NCI-H1436 treated with DMSO at 0.1 percent for 48 hours (cell line): ENCODE measurements at places on chromosomes 4 and X.

DNA sequence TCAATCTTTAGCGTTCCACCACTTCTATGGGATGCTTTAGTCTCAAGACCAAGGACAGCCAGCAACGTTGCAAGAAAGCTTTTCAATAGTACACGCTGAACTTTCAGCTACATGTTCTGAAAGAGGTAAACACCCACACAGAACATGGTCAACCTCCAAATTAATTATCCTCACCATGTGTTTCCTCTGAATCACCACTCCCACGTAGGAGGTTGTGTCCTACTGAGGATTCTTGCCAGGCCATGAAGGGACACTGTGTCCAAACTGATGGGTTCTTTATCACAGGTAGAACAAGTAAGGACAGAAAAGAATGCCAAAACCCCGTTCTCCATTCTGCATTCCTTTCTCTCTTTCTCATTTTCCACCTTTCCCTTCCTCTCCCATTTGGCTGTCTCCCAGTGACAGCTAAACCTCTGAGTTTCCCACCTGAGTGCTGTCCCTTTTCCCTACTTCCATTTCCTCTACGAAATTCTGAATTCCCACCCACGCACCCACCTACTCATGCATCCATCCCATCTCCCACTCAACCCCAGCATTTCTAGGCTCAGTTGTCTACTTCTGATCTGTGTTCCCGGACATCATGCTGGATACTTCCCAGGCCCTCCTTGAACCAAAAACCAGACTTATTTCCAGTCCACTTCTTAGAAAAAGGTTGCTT lies 29.0 kb upstream of the GPM6B start:
- DNase-seq: no peak

GRCh38 chrX:53223068-53223693 lies 1.8 kb downstream of the KDM5C start:
- DNase-seq: no peak

DNA sequence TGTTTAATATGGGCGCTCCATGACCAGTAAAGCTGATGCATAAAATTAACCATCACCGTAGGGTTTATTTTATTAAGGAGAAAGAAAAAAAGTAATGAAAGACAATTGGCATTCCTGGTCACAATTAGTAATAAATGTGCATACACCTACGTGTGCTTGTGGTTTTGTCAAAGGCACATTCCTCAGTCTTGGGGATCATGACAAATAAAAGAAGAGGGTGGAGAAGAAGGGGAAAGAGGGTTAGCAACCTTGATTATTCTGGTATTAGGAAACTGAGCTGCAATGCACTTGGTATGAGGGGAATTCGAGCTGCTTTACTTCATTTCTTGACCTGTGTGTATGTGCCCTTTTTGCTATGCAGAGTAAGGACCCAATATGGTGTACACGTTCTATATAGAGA lies 1798.3 kb upstream of the PCDH7 start:
- DNase-seq: no peak

GRCh38 chr4:184416913-184417734 lies 57.2 kb downstream of the IRF2 start:
- no peak for DNase-seq

GRCh38 chr4:145179281-145179860 lies 1.0 kb downstream of the OTUD4 start:
- no peak for DNase-seq

- DNase-seq: no peak
These were observed 52.3 kb upstream of the CLNK start for GRCh38 chr4:10736895-10737294.

GRCh38 chr4:86498863-86499166 lies 95.3 kb upstream of the PTPN13 start:
- DNase-seq: no peak

- no peak for DNase-seq
These were observed 681 bp upstream of the UPF3B start for GRCh38 chrX:119853444-119853843.

- DNase-seq: no peak
These were observed 8.8 kb downstream of the SH3D19 start for GRCh38 chr4:151316645-151317044.

GRCh38 chr4:156998500-156999174 lies 27.0 kb upstream of the PDGFC start:
- DNase-seq: no peak

DNA sequence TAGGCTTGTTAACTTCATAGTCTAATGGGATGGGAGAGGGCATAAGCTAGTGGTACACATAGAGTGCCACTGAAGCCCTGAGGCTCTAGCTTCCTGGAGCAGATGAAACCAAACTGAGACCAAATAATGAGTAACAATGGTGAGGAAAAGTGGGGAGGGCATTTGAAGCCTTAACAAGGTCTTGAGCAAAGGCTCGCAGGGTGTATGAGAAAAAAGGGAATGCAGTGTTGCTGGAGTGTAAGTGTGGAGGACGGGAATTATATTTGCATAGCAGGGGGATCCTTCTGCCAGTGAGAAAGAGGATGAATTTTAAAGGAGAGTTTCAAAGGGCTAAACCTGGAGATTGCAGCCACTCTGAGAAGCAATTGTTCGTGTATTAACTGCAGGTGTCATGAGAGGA lies 263.1 kb downstream of the ANK2 start:
- DNase-seq: no peak

DNA sequence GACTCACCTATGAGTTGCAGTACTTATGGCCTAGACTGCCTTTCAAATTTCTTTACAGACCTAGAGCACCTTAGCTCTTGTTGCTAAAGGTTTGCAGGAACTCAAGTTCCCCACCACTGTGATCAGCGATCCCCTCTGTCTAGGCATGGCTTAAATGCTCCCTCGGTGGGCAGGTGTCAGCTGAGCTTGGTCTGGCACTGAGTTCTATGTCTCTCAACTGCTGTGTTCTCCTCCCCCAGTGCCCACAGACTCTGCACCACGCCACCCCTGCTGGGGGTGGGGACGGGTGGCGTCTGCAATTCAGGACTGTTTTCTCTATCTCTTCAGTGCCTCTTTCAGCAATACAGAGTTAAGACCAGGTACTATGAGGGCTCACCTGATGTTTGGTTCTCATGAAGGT lies 30.5 kb downstream of the TMEM271 start:
- no peak for DNase-seq

- no peak for DNase-seq
These were observed 42.5 kb downstream of the BEX3 start for GRCh38 chrX:103418811-103419340.

DNA sequence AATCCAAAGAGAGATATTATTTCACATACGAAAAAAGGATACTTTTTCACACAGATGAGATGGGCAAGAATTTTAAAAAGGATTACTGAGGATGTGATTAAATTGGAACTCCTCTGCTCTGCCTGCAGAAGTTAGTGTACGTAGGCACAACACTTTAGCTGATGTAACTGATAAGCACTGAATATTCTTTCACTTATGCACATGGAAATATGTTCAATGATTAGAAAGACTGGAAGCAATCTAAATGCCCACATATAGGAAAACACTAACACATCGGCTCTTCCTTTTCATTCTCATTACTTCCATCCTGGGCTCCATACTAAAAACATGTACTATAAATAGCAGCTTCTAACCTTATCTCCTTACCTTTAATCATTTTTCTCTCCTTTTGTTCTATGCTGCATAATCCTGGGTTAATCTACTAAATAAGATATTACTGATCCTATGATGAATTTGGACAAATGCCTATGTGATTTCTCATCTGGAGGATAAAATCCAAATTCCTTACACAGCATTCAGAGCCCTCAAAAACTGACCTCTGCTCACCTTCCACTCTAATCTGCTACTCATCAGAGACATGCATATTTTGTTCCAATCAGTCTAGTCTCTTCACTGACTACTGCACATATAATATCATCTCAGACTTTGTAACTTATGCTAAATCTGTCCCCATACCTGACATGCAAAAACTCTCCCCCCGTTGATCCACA lies 197.8 kb downstream of the PDGFC start:
- no peak for DNase-seq

DNA sequence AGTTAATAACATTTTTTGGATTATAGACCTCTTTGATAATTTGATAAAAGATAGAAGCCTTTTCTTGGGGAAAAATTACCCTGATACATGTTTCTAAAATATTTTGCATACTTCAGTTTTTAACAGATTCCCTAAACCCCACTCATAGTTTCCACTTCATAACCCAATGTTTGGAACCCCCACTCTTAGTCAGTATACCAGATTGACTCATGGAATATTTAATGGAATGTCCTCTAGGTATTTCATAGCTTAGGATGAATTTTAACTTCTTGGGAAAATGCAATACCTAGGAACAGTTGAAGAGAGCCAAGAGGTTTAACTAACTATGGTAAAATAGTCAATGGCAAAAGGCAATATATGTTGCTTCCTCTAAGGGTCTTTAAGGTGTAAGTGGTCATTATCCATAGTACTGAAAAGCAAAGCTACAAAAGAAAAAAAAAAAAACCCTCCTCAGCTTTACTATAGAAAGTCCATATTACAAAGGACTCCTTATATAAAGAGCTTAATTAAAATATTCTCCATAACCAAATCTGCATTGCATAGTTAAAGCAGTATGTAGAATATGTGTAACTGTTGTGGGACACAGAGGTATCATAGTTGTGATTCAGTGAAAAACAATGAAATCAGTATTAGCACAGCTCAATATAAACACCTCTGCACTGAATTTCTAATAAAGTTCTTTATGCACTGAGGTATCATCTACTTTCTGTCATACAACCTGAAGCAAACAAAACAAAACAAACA lies 159.9 kb downstream of the PCDH7 start:
- no peak for DNase-seq

DNA sequence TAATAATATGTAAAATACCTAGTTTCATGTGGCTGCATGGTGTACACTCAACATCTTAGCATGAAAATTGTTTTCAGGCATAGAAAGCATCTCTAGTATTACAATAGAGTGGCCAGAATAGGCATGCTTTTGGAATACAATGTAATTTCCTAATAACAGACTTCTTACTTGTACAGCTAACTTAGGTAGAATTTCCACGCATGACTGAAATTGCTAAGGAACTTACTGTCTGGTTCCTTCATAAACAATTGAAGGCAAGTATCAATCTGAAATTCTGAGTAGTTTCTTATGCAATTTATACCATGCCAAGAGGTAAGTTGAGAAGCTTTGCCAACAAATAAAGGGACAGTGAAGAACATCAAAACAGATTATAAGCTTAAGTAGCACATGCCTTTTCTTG lies 26.7 kb downstream of the SULT1E1 start:
- no peak for DNase-seq

- no peak for DNase-seq
These were observed 64.0 kb downstream of the HHIP start for GRCh38 chr4:144709793-144710525.

DNA sequence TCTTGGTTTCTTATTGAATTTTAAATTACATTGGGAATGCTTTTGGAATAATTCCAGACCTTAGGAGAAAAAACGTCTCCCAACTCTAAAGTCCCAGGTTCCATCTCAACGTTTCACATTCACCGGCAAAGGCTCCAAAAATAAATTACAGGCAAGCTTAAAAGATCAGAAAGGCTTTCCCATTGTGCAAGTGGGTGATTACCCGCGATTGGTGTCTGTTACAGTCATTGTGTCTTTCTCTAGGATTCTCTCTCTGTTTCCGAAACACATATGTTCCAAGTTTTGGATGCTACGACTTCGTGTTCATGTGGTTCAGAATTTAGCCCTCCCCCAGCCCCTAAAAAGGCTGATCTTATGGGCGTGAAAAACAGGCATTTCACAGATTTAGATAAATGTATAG lies 41.8 kb downstream of the PALLD start:
- DNase-seq: no peak

GRCh38 chrX:70405003-70405402 lies 18.1 kb upstream of the GDPD2 start:
- DNase-seq: no peak

DNA sequence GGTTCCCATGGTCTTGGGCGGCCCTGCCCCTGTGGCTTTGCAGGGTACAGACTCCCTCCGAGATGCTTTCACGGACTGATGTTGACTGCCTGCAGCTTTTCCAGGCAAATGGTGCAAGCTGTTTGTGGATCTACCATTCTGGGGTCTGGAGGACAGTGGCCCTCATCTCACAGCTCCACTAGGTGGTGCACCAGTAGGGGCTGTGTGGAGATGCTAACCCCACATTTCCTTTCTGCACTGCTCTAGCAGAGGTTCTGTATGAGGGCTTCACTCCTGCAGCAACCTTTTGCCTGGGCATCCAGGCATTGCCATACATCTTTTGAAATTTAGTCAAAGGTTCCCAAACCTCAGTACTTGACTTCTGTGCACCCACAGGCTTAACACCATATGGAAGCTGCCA lies 176.1 kb downstream of the DCAF12L1 start:
- DNase-seq: no peak

DNA sequence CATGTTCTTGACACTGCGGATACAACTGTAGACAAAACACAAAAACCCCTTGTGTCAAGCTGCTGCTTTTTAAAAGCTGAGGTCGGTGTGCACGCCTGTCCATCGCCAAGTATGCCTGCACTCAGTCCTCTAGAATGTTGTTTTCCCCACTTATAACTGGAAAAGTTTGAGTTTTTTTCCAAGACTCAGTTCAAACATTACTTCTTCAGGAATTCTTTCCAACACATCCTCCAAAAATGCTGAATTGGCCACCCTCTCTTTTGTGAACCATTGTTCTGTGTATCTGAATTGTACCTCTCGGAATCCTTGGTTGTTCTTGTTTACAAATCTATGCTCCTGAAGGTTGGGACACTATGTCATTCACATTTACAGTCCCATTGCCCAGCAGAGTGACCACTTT lies 94.6 kb downstream of the REELD1 start:
- no peak for DNase-seq

GRCh38 chrX:7188672-7189071 lies 40.7 kb upstream of the PUDP start:
- no peak for DNase-seq

GRCh38 chr4:168886351-168886750 lies 123.7 kb downstream of the CBR4 start:
- no peak for DNase-seq

GRCh38 chr4:5710961-5711478 lies at the start of gene EVC:
Gene EVC (plus strand): TSS chr4:5711201. CDS start chr4:5711381, 180 bp downstream.
- DNase-seq: no peak

GRCh38 chrX:156002507-156002906 lies 5.0 kb downstream of the IL9R start:
- no peak for DNase-seq

- no peak for DNase-seq
These were observed 5.6 kb downstream of the LARP7 start for GRCh38 chr4:112642526-112642925.
